ENCODE measurements at places on chromosomes 16 and 17.

- DNase-seq: no peak
- no peaks in the 10 kb centered on the region for H3K27me3 ChIP-seq
- no peaks in the 10 kb centered on the region for H3K4me1 ChIP-seq
- H3K36me3 ChIP-seq: no peaks in the 10 kb centered on the region
- no peak overlapping the region for H3K27ac ChIP-seq
- H3K4me3 ChIP-seq: no peak overlapping the region
These were observed 89.1 kb downstream of the BCAS3 start for GRCh38 chr17:60766778-60767190.

DNA sequence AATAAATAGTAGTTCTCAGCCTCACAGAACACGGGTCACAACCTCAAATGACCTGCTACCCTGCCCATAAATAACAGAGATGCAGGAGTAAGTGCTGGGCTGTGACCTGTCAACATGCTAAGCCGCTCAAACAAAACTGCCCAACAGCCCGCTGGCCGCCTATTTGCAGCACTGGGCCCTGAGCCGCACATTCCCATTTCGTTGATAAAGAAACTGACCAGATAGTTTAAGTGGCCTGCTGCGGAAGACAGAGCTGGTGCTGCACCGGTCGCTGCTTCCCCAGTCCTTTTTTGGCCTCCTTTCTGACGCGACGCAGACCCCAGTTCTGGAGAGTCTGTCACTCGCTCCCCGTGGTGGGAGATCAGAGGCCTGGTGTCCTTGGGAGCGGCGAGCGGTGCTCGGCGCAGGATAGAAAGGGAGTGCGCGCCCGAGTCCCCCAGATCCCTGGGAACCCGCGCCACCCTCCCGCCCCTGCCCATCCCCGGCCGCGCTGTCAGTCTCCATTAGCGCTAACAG, 349 bp upstream of the SLC6A2 start:
- H3K27me3 ChIP-seq: no peaks in the 10 kb centered on the region
- H3K4me3 ChIP-seq: no peak overlapping the region
- DNase-seq: no peak
- no peak overlapping the region for H3K27ac ChIP-seq

- H3K27me3 ChIP-seq: no peaks in the 10 kb centered on the region
- H3K27ac ChIP-seq: no peak overlapping the region
- no peak overlapping the region for H3K4me3 ChIP-seq
- no peaks in the 10 kb centered on the region for H3K36me3 ChIP-seq
These were observed 1.2 kb upstream of the FLYWCH1 start for GRCh38 chr16:2910441-2910969.

DNA sequence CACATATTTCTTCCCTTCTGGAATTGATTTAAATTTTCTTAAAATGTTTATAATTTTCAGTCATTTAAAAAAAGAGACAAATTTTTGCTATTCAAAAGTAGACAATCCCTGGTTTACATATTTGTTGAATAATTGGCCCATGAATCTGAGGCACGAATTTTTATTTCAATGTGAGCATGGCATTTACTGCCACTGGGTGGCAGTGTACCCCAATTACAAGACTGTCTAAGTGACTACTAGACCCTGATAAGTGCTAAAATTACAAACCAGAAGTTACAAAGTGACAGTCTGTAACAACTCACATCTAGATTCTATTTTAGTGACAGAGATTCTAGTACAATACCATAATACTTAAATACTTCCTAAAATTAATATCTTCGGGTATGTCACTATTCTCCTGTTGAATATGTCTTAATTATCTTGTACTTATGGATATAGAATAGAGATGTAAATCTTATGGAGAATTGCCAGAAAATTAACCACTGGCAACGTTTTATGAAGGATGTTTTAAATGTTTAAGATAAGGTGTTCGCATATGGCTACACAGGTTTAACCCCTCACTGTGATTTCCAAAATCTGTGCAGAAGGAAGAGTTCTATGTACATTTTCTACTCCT, 235.8 kb downstream of the MAP2K4 start:
- H3K36me3 ChIP-seq: no peaks in the 10 kb centered on the region
- H3K27ac ChIP-seq: no peak overlapping the region
- H3K4me3 ChIP-seq: no peak overlapping the region
- DNase-seq: peak; percentile 3

Measured in GM12878 (cell line).